ENCODE measurements at places on chromosomes 6 and 20.
A peak's percentile ranks its signal among the peaks of the same experiment; 100 is the strongest.

GRCh38 chr6:29509711-29510110 is 22.0 kb upstream of the MAS1L start:
- no peak for DNase-seq

DNA sequence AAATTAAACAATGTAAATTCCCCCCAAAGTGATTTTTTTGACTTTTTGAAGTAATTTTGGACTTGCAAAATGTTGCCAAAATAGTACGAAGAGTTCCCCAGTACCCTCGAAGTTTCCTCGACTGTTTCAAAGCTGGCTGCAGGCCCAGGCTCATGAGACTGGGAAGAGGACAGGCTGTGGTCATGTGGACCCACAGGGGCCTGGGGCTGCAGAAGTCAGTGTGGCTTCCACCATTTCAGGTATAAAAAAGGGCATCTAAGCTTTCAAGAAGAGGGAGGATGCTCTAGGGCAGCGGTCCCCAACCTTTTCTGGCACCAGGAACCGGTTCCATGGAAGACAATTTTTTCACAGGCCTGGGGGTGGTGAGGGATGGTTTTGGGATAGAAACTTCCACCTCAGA is 75.0 kb downstream of the PTPN1 start:
- DNase-seq = no peak

DNA sequence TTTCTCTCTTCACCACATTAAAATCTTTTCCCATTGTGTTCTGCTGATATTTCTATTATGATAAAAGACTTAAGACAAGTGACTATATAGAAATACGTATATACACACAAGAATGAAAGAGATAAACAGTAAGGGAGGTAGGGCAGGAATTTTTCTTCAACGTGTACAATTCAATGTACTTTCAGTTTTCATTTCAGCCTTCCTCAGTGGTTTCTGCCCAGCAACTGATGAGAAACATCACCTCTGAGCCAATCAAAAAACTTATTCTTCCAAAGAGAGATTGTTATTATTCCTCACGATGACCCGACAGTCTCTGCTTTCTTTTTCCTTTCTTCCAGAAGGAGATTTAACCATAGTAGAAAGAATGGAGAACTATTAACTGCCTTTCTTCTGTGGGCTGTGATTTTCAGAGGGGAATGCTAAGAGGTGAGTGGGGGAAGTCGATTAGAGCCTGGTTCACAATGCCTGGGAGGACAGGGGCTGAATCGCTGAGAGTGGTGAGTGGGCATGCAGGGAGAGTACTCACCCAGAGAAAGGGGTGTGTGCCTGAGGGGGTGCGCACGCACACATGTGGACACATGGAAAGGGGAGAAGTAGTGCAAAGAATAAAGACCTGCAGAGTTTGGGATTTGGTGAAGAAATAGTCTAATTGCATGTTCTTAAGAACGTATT is at the start of gene BTN3A1:
Gene BTN3A1, plus strand, starts transcription at position 289 of the 672 bp plus-strand sequence. CDS start 3,289 bp downstream, outside the sequence.
- DNase-seq = peak; percentile 82

DNA sequence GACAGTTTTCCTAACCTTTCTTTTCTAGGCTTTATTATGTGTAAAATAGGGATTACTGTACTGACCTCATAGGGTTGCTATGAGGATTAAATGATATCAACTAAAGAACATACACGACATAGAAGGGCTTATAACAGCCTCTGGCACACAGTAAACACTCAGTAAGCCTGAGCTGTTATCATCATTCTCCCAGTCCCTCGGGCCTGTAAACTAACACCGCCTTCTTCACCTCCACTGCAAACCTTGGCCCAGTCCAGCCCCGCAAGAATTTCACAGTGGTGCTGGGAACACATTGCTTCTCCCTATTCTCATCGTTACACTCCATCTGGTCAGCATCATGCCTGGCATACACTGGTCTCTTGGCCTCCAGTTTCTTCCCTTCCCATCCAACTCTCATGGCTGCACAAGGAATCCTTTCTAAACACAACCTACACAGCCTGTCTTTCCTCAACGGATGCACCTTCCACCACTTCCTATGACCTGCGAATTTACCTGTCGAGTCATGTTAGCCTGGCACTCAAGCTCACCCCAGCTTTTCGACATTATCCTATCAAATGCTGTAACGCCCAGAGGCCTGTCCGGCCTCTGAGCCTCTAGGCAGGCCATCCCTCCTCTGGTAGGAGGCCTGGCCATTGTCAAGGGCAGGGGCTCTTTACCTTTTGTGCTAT is 92.1 kb downstream of the FYN start:
- DNase-seq = no peak

DNA sequence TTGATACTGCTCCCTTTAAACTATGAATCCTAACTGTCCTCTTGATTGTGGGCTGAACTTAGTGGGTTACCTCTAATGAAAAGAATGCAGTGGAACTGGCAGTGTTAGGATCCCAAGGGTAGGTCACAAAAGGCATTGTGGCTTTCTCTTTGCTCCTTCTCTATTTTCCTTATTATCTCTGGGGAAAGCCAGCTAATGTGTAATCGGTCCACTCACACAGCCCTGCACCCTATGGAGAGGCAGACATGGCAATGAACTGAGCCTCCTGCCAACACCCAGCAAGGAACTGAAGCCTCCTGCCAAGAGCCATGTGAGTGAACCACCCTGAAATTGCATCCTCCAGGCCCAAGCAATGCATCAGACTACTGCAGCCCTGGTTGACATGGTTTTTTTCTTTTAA is 24.6 kb upstream of the ZNF133 start:
- DNase-seq = peak; percentile 59

DNA sequence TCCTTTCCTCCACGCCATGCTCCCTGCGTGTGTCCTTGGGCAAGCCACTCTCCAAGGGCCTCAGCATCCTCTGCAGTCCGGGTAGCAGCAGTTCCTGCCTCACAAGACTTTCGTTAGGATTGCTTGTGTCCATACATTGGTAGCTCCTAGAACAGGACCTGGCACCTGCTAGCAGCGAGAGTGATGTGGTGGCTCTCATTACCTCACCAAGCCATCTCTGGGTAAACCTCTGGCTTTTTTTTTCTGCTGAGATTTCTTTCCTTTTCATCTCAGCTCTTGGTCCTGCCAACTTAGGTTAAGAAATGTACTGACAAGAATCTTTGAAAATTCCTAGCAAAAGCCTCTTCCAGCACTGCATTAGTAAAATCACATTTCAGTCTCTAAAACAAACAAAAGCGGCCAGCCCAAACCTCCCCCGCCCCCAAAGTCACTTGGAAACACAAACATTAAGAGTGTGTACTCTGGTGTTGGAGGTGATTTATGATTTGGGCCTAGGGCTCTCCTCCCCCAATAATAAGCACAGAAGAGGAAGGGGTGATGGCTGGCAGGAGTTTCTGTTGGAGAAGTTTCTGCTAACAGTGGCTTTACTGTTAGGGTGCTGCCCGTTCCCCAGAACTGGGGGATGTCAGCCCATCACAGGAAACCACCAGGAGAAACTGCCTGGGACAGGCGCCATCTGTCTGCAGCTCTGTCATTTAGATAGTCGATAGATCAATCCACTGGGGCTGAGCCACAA is 199.2 kb downstream of the CD83 start:
- peak; percentile 55 for DNase-seq

GRCh38 chr20:61812845-61813485 is 252.7 kb downstream of the TAF4 start:
- DNase-seq = no peak

- DNase-seq = no peak
These were observed 215.0 kb upstream of the EXOC2 start for GRCh38 chr6:907928-908327.

- DNase-seq = no peak
These were observed 71.4 kb upstream of the MLN start for GRCh38 chr6:33875141-33875581.

DNA sequence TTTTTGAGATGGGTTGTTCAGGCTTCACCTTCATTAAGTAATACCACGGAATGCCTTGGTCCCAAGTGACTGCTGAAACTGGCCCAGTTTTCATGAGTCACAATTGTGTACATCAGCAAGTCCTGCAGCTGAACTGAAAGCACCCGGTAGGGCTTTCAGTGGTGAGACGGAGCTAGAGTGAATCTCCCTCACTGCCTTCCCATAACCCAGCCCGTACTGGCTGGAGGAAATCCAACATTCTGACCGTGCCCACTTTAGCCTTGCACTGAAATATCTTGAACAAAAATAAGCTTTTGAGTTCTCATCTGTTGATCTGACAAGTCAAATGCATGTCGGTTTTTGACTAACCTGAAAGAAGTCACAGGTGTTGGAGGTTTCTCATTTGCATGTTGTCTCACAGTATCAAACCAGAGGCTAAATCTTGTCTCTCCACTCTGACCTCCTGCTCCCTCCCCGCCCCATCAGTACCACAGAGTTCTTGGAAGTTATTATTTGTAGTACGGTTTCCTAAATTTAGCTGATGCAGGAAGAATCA is 35.9 kb downstream of the DUSP22 start:
- no peak for DNase-seq

DNA sequence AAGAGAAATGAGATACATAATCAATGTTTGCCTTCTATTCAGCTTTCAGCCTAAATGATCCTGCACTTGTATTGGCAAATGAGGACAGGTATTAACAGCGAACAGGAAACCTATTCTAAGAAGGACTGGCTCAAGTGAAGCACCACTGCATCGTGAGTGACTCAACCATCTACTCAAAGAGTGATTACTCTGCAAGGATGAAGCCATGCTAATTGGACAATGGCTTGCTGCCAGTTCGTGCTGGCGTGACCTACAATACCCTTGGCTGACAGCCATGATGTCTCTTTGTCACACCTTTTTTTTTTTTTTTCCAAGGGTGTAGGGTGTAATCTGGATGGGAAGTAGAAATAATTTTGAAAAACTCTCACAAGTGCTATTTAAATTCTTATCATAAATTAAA is 104.9 kb downstream of the GJA10 start:
- peak; percentile 93 for DNase-seq

DNA sequence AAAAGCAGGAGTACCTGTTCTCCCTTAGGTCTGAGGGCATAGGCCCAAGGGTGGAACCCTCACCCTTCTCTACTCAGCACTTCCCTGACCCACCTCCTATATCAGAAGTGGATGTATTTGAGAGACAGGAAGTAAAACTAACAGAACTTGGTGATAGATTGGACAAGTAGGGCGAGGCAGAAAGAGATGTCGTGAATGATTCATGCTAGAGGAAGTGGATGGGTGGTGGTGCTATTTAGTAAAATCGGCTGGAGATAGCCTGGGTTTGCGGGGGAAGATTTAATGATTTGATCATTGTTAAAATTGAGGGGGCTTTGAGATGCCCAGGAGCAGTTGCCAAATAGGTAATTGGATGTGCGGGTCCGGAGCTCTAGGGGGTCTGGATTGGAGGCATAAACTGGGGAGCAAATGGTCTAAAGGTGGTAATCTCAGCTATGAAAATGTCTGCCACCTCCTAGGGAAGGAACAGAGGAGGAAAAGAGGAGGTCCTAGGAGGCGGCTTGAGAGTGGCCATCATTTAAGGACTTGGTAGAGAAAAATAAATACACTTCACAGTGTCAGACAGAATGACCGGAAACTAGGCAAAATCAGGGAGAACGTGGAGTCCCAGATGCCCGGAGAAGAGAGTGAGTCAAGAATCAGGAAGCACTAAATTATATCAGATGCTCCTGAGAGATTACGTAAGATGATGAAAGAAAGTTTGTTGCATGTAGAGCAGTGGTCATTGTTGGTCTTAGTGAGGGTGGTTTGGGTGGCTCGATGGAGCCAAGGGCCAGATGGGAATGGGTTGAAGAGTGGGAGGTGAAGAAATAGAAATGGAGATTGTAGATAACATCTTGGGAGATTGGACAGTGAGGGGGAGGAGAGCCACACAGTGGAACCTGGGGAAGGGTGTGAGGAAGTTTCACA is 142.0 kb downstream of the CEP57L1 start:
- peak; percentile 10 for DNase-seq

DNA sequence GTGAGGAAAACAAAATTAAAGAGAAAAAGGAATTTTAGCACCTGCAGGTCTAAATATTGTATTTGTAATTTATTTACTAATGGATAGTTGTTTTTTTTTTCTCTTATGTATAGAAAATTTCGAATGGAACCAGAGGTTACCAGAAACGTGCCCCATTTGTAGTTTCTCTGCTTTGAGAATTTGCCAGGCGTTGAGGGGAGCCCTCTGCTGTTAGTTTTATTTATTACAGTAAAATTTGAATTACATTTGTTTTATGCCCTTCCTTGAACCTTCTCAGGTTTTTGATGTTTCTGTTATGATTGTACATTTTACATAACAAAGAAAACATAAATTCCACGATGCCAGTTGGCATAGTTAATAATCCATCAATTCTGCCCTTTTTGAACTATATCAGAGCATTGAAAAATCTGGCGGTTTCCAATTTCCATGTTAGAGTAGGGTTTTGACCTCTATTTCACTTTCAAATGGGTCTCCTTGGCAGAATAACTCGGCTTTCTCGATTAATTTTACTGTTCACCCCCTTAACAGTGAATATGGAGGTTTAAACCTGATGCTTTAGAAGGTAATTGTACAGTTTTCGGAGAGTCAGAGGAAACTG is 35.1 kb upstream of the RFPL4B start:
- peak; percentile 62 for DNase-seq

DNA sequence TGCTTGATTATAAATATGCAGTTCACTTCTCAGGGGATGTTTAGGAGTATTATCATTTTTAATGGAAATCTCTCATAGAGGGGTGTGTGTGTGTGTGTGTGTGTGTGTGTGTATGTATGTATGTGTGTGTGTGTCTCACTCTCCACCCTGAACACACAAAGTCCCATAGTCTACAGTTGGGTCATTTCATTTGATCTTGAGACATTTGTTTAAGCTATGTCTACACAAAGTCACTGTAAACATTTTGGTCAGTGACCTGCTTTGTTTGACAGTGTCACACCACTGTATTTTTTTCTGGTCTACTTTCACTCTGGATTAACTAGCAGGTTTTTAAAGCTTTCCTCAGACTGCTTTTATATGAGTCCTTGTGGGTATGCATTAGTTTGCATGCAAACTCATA is 215.2 kb downstream of the GRIK2 start:
- DNase-seq = peak; percentile 72

GRCh38 chr20:31605902-31606803 is 1.1 kb downstream of the ID1 start:
- peak; percentile 70 for DNase-seq

GRCh38 chr6:134511984-134512683 is 194.2 kb upstream of the SGK1 start:
- no peak for DNase-seq
